ENCODE measurements at places on chromosomes 5 and 9. TPM values are rescaled to one million over a fixed set of nuclear protein-coding genes. Genes with fewer than 3 reads are reported as not detected.

DNA sequence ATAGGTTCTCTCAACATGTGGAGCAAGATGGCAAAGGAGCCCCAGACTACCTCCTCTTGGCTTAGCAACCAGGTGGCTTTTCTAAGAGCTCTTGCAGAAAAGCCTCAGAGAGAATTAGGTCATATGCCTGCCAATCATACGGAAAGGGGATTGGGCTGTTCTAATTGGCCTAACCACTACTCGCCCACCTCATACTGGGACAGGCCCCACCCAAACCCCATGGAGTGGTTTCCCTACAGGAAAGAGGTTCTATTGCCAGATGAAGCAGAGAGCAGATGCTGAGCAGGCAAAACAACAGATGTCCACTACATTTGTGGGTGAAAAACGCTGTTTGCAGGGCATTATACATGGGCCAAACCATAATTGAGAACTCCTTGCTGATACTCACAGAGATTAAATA, 29.0 kb downstream of the ABLIM3 start:
- DNase-seq = no peak

- no peak for DNase-seq
Measured at GRCh38 chr5:29001666-29002065, 1963.3 kb upstream of the CDH9 start.

DNA sequence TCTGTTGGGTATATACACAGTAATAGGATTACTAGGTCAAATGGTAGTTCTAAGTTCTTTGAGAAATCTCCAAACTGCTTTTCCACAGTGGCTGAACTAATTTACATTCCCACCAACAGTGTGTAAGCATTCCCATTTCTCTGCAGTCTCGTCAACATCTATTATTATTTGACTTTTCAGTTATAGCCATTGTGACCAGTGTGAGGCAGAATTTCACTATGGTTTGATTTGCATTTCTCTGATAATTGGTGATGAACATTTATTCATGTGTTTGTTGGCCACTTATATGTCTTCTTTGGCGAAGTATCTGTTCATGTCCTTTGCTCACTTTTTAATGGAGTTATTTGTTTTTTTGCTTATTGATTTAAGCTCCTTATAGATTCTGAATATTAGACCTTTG, 596.2 kb upstream of the DAB2 start:
- no peak for DNase-seq

- no peak for DNase-seq
Measured at GRCh38 chr5:26719803-26720202, 318.6 kb downstream of the CDH9 start.

GRCh38 chr5:4130819-4131218, 535.2 kb downstream of the IRX1 start:
- DNase-seq = no peak

GRCh38 chr5:170612256-170612678, 108.4 kb downstream of the KCNIP1 start:
- no peak for DNase-seq

- DNase-seq = no peak
Measured at GRCh38 chr5:38639377-38640358, 83.2 kb upstream of the LIFR start.

GRCh38 chr5:115209279-115209678, 39.6 kb upstream of the TRIM36 start:
- no peak for DNase-seq

- no peak for DNase-seq
Measured at GRCh38 chr5:76458486-76458830, 55.4 kb downstream of the IQGAP2 start.

- no peak for DNase-seq
Measured at GRCh38 chr5:149636191-149636860, 55.0 kb downstream of the ARHGEF37 start.

DNA sequence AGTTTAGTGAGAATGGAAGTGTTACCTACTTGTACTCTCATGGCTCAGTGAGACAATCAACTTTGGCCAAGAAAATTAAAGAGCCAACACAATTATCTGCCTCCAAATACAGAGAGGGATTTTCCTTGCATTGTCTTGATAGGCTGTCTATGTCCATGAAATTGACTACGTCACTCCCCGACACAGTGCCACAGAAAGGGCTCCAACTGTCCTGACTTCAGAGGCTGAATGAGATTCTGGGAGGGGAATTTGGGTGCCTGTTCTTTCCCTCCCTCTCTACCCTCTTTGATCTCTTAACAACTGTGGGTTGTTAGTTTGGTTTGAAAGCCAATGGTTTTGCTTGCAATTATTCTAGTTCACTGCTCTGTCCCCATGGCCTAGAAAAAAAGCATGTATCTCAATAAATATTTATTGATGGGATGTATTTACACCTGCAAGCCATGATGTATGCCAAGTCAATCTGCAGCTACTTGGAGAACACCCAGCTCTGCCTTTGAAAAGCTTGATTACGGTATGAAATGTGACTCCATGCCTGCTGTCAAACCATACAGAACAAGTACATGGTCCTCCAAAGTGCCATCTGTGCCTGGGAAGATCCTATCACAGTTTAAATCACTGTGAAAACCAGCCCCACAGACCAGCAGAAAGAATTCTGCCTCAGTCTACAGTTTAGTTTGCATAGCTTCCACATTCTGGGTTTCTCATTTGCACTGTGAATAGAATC, 37.3 kb downstream of the CAPSL start:
- DNase-seq = no peak

DNA sequence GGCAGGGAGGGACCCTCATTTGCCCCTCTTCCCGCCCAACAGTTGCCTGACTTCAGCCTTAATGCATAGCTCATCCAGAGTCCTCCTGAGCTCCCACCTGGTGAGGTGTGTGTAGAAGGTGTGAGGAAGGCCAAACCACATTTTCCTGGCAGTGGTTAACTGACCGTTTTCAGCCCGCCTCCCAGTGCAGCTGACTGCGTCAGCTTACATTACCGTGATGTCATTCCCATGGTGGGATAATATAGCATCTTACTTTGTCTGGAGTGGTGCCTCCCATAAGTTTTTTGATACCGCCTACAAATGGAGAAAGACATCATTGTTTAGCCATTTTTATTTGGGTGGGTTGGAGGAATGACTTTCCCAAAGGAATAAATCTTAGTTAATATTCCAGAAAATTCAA, 151.9 kb downstream of the C9orf152 start:
- no peak for DNase-seq

DNA sequence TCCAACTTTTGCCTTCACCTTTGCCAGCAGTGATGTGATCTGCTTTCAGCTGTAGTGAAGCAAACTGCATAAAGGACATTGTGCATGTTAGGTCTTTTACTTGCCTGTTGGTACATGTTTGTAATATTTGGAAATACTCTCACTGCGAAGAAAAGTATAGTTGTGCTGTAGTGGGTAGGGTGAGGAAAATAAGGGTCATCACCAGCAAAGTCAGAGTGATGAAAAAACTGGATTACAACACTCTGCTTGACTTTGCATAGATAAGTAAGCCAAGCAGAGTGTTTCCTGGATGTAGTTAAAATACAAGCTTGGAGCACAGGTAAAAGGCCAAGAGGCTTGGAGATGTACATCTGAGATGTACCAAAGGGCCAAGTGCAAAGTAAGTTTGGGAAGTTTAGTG, 16.7 kb downstream of the TGFBR1 start:
- no peak for DNase-seq

GRCh38 chr5:139903795-139904565, 108.4 kb downstream of the PSD2 start:
- peak; percentile 92 for DNase-seq

- DNase-seq = peak; percentile 34
Measured at GRCh38 chr9:129720181-129720864, 32.5 kb downstream of the PTGES start.

- DNase-seq = no peak
Measured at GRCh38 chr5:83026930-83027687, 50.1 kb downstream of the TMEM167A start.

DNA sequence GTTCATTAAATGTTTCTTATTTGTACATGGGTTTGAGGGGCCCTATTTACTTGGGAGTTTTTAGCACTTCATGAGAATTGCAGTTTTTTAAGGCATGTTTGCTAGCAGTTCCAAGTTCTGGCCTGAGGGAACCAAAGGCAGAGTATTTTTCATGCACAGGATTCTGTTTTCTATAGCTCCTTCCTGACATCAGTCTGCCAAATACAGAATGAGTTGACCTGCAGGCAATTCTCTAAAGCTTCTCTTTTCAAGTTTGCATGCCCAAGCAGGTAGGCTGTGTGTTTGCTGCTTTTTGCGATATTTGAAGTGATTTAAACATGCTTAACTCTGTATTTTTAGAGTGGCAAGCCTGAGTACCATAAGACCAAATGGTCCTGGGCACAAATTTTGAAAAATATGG, 75.8 kb downstream of the AOPEP start:
- no peak for DNase-seq

- no peak for DNase-seq
Measured at GRCh38 chr5:58818465-58818864, 235.6 kb downstream of the RAB3C start.

DNA sequence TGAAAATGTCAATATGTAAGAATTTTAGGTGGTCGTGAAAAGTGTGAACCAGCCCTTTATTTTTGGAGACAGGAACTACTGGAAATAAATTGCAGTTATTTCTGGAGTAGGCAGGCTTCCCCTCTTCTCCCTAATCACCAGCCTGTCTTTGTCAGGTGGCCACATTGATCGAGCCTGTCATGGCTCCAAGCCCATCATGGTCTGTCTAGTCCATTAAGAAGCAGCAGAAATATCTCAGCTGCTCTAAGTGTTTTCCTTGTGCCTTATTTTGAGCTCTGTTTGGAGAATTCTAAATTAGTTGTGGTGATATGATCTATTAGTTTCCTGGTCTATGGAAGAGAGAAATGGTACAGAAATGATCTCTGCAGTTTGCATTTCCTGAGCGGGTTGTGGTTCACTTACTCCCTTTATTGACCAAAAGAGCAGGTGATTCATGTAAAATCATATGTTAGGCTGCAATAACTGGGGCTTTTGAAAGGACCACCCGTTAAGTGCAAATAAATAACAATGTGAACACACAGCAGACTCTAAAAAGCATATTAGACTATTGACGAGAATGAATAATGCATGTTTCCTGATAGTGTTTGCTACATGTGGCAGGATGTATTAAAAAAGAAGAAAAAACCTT, 42.3 kb downstream of the BASP1 start:
- DNase-seq = no peak

DNA sequence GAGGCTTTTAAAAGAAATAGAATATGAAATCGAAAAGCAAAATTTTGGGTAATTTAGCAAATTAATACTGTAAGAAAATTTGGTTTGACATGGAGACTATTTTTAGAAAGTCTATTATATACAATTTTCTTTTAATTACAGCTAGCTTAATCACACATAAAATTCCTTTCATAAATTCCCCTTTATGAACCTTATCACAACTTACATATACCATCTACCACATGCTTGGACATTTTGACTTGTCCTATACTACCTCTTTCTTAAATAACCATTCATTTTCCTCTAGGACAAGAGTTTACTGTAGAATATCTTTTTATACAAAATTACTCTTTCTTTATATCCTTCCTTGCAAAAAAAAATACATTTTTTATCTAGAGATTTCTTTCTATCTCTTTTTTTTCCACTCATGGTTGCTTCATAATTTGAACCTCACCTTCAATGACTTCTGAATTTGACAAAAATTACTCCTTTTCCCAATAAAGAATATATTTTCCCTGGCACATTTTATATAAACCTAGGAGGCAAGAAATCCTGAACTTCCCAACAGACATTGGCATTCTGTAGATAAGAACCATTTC, 34.0 kb upstream of the SYK start:
- no peak for DNase-seq

- no peak for DNase-seq
Measured at GRCh38 chr9:94643176-94643575, 3.9 kb upstream of the FBP1 start.

DNA sequence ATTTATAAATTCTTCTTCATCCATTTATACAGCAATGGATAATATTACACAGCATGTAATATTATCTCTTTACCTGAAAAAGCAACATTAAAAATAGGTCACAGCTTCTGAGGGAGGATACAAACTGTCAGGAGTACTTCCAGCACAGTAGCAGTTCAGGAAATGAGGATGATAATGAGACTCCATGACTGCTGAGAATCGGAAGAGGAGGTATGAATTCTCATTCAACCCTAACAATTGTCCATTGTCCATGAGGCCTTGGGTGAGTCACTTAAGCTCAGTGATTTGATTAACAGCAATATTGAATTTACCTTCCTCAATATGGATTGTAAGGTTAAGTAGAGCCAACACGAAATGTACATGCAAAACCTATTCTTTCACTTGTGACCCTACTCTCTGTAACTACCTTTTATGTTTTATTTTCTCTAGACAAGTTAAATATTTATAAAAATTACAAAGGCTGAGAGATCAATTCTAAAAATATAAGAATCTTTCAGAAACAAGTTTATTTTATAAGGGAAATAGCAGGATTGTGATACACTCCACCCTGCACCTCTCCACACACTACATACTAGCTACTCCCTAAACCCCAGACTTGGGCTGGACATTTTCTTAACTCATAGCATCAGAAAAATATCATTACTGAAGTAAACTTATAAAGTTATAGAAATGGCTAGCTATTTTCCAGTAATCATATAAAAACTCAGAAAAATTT, 159.1 kb upstream of the ACOT12 start:
- no peak for DNase-seq

DNA sequence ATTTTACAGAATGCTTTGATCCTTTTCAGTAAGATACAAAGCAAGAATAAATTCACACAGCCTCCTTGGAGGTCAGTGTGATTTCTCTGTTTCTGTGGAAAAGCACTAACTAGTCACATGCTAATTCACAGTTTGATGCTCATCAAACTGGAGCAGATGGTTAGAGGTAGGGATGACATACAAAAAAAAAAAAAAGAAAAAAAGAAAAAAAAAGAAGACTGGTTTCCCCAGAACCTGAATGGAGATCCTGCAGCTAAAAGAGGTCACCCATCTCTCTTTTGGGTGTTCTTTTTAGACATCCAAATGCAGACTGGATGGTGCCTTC, 123.7 kb upstream of the ANKRD55 start:
- DNase-seq = no peak

DNA sequence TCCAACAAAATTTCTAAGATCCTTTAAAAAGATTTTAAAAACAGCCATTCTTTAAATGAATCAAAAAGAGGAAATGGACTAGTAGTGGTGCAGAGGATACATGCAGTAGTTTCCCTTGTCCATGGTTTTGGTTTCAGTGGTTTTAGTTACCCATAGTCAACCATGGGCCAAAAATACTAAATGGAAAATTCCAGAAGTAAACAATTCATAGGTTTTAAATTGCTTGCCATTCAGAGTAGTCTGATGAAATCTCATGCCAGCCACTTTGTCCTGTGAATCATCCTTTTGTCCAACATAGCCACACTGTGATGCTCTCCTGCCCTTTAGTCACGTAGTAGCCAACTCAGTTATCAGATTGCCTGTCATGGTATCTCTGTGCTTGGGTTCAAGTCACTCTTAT, 286.1 kb downstream of the ANXA1 start:
- DNase-seq = peak; percentile 14

IL5 gene
- not detected for total RNA-seq

RXFP3 gene
- total RNA-seq = not detected

PCDHB14 gene
- total RNA-seq = 2.7 TPM

ANKDD1B gene
- 0.72 TPM for total RNA-seq

NACC2 gene
- total RNA-seq = 25.3 TPM

FUT7 gene
- total RNA-seq = not detected

GOLM1 gene
- total RNA-seq = 85.0 TPM

DCAF12 gene
- total RNA-seq = 21.4 TPM

SLC36A3 gene
- not detected for total RNA-seq

SLC4A9 gene
- not detected for total RNA-seq

CCDC192 gene
- total RNA-seq = not detected
